ENCODE measurements at places on chromosomes 1 and 21. TPM values are rescaled to one million over a fixed set of nuclear protein-coding genes. Genes with fewer than 3 reads are reported as not detected.

- no peak for DNase-seq
Observed at GRCh38 chr1:151760597-151761385, 2.5 kb downstream of the MRPL9 start.

DNA sequence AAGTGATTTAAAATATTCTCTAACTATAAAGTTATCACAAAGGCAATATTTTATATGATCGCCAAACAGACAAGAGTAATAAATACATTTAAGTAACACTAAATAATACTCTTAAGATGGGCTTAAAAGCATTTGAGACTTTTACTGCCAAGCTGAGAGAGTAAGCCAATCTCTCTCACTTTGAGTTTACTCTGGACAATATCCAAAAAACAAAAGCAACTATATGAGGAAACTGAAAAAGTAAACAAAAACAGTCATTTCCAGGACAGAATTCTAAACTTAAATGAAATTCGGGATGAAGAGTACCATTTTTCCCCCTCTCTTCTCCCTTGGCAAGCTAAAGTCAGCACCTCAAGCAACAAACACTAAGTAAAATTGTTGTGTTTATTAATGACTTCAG lies 173.2 kb downstream of the COP1 start:
- no peak for DNase-seq

DNA sequence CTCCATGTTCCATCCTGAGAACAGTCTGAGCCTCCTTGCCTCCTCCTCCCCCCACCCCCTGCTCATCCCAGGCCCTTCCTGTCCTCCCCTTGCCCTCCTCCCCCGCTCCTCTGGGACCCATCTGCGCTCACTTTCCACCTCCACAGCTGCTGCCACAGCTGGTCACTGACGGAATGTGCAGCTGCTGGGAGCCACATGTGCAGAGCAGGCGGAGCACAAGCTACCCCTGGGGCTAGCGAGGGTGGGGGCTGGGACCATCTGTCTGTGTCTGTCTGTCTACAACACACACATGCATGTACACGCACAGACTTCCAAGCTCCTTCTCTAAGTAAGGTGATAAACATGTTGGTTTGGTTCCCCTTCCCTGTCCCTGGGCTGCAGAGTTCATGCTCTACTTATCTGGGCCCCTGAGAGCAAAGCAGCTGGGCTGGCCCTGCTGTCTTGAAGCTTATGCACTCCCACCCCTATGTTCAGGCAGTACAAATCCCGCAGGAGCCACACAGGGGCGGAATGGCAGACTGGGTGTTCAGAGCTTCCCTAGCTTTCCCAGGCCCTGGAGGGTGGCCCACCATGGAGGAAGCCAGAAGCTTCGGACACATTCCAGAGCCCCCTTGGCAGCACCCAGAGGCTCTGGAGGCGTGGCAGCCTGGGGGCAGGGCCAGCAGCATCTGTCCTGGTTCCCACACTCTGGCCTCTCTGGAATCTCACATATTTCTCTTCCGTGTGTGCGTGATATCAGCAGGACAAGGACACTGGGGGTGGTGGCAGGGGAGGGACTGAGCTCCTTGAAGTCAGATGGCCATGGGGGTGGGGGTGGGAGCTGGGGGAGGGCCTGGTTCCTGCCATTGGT lies 7.0 kb upstream of the HEYL start:
- DNase-seq = peak; percentile 84

GRCh38 chr1:94501935-94502334 lies 39.6 kb downstream of the F3 start:
- no peak for DNase-seq

The DMRTA2 gene
- total RNA-seq = 2.4 TPM
